ENCODE measurements at places on chromosomes 2 and 18. TPM values are rescaled to one million over a fixed set of nuclear protein-coding genes. Genes with fewer than 3 reads are reported as not detected.

Gene PFN4
- not detected for total RNA-seq

DNA sequence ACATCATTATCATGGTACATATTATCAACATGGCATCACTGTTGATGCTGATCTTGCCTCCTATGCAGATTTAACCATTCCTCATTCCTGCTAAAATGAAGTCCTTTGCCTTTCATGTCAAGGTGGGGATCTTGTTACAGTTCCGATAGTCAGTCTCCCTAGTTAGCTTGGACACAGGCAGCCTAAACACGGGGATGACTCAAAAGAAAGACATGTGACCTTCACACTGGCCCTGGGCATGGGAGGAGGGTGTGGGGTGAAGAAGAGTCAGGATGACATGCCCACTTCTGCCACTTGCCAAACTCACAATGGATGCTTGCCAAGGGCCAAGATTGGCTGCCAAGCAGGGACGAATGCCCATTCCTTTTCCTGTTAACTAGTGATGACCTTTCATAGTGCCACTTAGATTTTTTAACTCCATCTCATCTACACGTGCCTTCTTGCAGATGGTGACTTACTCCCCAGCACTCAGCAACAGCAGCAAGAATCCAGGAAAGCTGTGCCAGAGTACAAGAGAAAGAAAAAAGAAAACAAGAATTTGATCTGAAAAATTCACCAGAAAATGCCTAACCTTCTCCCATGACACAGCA is 13.9 kb upstream of the SLC1A4 start:
- DNase-seq = no peak

GRCh38 chr2:63497576-63497975 is 90.7 kb downstream of the WDPCP start:
- DNase-seq = no peak

- DNase-seq = no peak
These were observed 5.8 kb upstream of the UPP2 start for GRCh38 chr2:158095912-158096311.

GRCh38 chr18:25876330-25876948 is 214.0 kb downstream of the SS18 start:
- no peak for DNase-seq

DNA sequence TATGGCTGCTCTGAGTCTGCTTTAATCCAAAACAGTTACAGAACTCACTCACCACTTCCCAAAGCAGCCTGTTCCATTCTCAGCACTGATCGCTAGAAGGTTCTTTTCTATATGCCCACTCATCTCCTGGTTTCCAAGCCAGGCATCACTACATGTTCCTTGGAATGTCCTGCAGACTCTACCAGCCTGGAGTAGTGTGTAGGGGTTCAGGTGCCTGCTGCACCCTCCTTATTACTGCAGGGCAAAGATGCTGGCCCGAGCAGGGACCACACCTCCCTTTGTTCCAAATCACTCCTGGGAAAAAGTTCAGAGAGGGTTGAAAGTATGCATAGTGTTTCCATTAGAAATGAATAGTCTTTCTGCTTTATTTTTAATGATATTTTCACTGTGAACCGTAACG is 196.6 kb downstream of the SH3RF3 start:
- no peak for DNase-seq

Gene HSPE1
- total RNA-seq = 84.8 TPM

- DNase-seq = no peak
These were observed 344.3 kb upstream of the KCNH7 start for GRCh38 chr2:163182764-163183354.

GRCh38 chr2:200367155-200367554 is 60.7 kb downstream of the SPATS2L start:
- DNase-seq = no peak

Gene SH3RF3
- 3.7 TPM for total RNA-seq

GRCh38 chr2:27960237-27960912 is 69.8 kb downstream of the BABAM2 start:
- no peak for DNase-seq

Gene NCKAP5
- total RNA-seq = 6.3 TPM

Gene WDR54
- total RNA-seq = 4.8 TPM

DNA sequence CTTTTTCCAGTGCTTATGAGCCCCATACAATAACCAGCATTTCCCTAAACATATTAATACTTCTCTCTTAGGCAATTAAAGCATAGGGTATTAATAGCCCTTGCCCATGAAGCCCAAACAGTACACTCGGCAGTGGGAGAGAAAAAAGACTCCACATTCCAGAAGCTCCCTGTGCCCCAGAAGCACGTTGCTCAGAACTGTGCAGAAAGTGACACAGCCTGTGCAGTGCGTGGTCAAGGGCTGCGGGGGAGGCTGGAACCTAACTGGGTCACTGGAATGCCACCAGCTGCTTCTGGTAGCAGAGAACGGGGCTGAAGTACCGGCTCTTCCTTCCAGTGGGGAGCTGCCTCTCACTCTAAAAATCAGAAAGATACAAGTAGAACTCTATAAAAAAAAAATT is 32.7 kb downstream of the EIPR1 start:
- no peak for DNase-seq

DNA sequence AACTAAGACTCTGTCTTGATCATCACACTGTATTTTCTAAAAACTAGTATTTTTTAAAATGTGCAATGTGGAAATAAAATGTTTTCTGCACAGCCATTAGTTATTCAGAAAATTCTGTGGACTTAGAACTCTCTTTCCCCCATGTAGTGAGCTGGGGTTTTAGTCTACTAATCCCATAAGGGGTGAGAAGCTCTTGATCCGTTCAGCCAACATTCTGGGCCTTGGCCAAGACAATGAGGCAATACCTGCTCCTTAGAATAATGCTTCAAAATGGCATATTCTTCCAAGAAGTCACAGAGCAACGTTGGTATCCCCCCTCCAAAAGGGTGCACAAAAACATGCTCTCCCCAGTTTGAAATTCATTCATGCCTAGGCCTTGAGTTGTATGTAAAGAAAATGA is 4.0 kb downstream of the REEP1 start:
- no peak for DNase-seq

- DNase-seq = no peak
These were observed 527 bp downstream of the IGFBP5 start for GRCh38 chr2:216694826-216695217.

DNA sequence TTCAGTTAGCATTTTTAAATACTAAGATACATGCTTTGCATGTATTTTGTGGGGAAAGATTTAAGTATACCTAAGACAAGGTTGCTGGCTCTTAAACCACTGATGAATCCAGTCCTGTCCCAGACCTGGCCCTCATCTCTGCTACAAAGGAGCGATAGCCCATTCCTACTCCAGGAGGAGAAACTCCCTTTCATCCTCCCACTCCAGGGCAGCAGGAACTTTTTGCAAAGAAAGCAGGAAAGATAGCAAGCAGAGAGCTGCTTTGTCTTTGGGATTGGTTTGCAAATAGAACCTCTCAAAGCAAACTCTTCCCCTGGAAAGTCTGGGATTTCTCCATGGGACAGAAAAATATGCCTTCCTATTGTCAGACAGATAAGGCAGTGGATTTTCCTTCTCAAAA is 43.6 kb upstream of the COPS8 start:
- DNase-seq = no peak

DNA sequence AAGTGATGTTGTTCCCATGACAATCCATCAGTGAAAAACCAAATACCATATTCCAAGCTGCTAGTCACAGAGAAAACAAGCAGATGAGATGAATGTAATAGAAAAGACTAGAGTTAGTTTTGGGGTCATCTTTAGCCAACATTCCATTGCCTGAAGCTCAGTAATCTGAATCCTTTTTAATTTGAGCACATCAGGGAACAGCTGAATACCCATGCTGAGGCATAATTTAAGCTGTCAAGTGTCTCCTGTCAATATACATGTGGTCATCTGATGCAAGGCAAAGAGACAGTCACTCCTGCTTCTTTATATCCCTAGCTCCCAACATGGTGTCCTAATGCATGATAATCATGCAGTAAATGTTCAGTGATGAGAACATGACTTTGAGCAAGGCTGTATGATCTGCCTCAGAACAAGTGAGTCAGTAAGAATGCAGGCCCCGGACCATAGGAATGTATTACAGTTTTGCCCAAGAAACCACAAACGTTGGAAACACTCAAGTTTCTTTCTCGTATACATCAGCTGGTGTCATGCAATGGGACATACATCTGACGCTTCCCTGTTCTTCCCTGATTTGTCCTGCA is 48.0 kb downstream of the CDK15 start:
- no peak for DNase-seq

GRCh38 chr2:207253666-207254345 is 88.1 kb upstream of the KLF7 start:
- DNase-seq = no peak

GRCh38 chr18:35525795-35526494 is 28.2 kb upstream of the INO80C start:
- no peak for DNase-seq

DNA sequence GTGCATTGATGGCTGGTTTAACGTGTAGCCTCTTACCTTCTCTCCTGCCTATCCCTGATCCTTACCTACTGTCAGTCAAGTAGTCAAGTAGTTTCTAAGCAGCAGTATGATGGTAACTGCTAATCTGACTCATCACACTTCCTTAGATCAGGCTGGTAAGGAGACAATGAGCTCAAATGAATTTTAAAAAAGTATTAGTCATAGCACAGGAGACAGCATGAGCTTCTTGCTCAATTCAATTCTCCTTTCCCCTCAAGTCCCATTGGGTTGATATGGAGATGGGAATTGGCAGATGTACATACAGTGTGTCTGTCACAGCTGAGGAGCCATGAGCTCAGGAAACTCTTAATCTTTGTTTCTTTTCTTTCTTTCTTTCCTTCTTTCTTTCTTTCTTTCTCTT is 799.7 kb downstream of the LRP1B start:
- no peak for DNase-seq

GRCh38 chr2:71670430-71670795 is 217.1 kb downstream of the DYSF start:
- DNase-seq = no peak

- no peak for DNase-seq
These were observed 28.4 kb downstream of the IMPA2 start for GRCh38 chr18:12009581-12010140.

DNA sequence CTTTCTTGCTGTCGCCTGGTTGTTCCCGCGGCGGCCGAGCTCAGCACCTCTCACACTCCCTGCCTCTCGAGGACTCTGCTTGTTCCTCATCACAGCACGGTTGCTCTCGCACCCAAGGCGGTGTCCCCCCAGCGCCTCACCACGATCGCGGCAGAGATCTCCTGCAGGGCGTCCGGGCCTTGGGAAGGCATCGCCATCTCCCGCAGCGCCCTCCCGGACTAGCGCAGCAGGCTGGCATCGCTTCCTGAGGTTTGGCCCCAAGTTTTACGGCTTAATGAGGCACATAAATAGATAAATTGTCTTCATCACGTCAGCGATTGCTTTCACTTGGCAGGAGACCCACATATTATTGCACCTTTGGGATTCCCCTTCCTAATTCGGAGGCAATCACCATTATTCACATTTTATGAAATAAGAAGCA is 125.4 kb downstream of the RGPD3 start:
- peak; percentile 60 for DNase-seq

DNA sequence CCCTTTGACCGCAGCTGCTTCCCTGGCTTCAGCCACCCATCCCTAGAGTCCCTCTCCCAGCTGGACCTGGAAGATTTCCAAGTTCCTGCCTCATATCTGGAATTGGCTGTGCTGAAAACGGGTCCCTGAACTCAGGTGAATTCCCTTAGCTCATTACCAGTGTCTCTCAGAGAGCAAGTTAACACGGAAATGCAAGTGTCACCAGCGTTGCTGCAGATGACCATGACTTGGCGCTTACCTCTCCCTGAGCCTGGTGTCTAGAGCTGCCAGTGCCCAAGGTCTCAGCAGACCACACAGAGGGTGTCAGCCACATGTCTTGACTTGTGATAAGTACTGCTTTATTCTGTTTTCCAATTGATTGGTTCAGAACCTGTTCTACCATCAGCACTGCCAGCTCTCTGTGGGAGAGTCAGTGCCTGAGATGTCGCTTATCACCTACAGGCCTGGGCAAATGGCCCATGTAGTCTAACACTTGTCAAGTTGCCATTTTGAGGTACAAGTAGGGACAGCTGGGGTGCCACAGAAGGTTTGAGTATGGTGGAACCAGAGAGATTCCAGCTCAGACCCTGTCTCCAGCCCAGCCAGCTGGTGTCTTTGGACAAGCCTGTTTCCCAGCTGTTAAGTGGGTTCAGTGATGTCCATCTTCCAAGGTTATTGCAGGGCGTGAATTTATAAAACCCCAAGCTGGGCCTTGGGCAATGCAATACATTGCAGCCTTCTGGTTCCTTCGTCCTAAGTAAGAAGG is 48.7 kb downstream of the LYPD1 start:
- no peak for DNase-seq

Gene METAP1D
- 5.5 TPM for total RNA-seq

Gene IL37
- total RNA-seq = 0.67 TPM

GRCh38 chr2:221399183-221399582 is 172.9 kb downstream of the EPHA4 start:
- DNase-seq = no peak

DNA sequence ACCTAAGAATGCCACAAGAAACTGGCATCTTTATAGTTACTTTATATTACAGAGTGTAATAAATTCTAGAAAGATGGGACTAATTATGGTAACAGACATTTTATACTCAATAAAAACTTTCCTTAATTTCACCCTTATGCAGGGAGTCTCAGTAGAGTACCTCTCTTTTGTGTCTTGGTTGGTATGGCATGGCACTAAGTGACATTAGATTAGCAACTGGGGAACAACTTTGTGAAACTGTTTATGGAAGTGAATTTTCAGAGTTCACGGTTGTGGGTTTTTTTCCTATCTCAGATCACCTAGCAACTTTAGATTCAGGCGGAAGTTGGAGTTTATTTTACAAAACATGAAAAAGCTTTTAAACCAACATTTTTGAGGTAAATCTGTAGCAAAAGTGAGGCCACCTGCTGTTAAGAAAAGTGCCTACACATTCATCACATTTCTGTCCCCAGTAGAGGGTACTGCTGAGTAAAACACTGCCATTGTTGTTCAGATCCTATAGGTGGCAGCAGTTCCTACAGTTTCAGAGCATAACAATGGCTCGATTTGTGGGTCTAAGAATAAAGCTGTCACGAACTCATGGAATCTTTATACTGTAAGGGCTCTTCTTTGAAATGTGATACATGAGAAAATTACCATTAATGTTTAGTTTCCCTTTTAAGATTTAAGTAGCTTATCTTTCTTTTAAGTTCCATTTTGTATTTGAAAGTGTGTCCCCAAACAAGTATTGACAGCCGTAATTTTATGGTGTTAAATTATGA is 117.6 kb downstream of the CAMKMT start:
- peak; percentile 68 for DNase-seq

DNA sequence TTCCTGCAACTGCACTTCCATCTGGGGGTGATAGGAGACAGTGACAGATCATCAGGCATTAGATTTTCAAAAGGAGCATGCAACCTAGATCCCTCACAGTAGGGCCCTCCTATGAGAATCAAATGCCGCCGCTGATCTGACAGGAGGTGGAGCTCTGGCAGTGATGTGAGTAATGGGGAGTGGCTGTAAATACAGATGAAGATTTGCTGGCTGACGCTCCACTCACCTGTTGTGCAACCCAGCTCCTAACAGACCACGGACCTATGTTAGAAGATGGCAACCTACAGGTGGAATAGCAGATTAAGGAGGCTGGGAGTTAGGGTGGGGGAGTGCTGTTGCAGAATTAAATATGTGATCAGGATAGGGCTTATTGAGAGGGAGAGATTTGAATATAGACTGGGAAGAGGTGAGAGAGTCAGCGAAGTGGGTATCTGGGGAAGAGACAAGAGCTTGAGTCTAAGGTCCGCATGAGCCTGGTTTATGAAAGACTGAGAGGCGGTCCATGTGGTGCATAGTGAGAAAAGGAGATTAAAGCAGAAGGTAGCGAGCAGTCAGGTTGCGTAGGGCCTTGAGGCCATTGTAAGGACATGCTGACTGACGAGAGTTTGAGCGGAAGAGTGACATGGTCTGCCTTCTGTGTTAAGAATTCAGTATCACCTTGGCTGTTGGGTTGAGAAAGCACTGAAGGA is 31.3 kb upstream of the TOGARAM2 start:
- no peak for DNase-seq

Data from mucosa of descending colon (tissue), 3 donors.